ENCODE measurements at places on chromosomes 7 and 10.

DNA sequence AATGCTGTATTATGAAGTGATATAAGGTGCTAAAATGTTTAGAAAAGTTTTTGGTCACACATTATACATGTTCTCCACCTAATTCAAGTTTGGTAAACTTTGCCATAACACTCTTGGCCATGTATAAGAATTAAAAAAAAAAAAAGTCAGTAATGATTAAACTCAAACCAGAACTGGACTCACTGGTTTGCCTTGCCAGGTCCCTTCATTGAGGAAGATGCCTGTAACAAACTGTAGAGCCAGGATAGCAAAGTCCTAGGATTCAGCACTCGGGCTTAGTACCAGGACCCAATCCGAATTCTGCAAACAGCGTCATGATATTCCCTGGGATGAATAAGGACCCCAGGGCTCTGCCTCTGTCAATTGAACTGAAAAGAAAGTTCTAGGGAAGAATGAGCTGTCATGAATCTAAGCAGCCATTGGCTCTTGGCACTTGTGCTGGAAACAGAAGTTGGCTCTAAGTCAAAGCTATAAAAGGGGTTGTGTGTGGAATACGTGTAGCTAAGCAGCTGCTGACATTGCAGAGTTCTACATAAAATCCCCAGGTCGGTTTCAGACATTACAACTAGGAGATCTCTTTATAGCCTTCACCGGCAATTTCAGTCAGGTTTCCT is 216.9 kb downstream of the C7orf25 start:
- DNase-seq: no peak

- DNase-seq: no peak
Observed at GRCh38 chr10:6274040-6274439, 71.3 kb downstream of the PFKFB3 start.

DNA sequence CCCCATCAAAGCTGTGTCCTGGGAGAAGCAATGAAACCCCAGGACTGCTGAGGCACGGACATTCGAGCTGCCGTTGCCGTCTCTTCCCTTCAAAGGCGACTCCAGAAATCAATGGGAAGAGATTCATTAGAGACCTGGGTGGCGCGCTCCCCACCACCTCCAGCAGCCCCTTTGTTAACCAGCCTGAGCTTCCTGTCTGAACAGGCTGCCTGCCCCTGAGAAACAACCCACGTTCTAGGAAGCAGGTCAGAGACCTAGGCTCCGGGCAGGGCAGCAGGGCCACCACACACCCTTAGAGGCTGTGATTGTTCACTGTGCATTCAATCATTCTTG is 110.9 kb upstream of the PPIF start:
- DNase-seq: no peak

DNA sequence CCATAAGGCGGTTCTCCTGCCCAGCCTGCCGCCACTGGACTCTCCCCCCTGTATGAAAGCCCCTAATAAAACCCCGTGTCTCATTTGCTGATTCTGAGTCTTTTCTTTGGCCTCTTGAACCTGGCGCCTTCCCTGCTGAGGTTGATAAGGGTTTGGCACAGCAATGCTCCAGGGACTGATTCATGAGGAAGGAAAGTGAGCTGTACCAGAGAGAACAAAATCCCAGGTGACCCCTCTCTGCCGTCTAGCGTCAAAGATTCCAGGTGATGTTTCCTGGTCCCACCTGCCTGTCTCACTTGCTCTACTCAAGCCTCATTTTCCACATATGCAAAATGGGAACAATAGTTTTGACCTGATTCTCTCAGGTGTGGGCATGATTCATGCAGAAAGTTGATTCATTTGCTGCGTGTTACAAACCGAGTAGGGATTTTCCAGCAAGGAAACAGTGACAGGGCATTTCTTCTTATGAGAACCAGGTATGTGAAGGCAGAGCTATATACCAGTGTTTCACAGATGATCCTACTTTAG is 730.6 kb upstream of the IGFBP3 start:
- DNase-seq: no peak

DNA sequence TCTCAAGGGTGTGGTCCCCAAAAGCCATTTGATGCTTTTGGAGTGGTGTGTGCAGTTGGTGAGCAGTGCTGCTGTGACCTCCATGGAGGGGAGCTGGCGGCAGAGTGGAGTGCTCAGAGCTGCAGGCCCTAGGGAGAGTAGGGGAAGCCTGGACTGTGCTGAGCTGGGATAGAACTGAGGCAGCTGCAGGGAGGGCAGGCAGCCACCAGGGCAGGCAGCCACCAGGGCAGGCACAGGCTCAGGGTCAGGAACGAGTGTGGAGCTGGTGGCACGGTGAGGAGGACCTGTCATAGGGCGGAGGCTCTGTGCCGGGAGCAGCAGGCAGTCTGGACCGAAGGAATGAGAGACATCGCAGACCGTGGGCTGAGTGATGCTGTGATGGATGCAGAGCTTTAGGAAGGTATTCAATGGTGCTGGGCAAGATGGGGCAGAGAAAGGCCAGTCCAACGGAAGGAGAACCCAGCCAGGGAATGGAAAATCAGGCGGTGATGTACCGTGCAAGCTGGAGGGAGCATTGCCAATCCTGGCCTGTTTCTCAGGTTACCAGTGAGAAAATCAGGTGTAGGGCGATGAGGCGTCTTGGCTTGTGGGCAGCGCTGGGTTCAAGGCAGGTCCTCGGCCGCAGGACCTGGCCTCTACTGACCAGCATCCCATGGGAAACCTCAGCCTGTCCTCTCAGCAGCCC is 152.6 kb downstream of the CAMK1D start:
- no peak for DNase-seq

- DNase-seq: no peak
Observed at GRCh38 chr10:79097021-79097872, 28.5 kb downstream of the ZMIZ1 start.

DNA sequence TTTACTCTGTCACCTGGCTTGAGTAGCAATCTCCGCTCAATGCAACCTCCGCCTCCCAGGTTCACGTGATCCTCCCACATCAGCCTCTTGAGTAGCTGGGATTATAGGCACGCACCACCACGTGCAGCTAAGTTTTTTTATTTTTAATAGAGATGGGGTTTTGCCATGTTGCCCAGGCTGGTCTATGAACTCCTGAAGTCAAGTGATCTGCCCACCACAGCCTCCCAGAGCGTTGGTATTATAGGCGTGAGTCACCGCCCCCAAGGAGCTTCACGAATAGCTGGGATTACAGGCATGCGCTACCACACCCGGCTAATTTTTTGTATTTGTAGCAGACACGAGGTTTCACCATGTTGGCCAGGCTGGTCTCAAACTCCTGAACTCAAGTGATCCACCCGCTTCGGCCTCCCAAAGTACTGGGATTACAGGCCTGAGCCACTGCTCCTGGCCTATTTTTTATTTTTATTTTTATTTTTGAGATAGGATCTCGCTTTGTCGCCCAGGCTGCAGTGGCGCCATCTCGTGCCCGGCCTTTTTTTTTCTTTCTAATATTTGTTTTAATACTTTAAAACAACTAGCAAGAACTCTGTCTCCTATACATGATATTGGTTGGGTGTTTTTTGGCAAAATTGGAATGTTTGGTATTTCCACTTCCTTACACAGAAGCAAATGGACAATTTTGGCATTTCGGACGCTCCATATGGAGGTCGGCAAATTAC is 1.1 kb downstream of the EFCAB10 start:
- peak; percentile 57 for DNase-seq

DNA sequence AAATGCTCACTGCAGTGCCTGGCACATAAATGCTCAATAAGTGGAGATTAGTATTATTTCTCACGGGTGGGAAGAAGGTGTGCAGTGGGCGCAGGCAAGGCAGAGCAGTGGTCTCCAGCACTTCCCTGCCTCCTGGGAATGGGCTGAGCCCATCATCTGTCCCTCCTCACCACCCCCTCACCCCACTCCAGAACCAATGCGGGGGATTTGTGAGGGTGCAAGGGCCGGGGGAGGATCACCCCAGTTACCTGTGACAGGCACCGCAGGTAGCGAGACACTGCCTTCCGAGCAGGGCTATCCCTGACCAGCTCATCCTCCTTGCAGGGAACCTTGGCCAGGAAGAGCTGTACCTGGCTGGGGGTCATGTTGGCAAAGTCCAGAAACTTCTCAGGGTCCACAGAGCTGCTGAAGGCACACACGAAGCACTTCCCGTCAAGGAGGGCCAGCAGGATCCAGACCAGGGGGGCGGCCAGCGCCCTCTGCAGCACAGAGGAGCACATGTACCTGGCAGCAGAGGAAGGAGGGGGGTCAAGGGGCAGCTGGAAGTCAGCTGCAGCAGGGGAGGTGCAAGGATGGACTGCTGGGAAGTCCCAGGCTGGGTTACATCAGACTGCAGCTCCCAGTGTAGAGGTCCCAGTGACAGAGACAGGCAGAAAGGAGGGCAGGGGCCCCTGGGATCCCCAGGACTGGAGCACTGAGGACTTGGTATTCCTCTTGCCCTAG is 2.8 kb downstream of the CALHM3 start:
- no peak for DNase-seq

DNA sequence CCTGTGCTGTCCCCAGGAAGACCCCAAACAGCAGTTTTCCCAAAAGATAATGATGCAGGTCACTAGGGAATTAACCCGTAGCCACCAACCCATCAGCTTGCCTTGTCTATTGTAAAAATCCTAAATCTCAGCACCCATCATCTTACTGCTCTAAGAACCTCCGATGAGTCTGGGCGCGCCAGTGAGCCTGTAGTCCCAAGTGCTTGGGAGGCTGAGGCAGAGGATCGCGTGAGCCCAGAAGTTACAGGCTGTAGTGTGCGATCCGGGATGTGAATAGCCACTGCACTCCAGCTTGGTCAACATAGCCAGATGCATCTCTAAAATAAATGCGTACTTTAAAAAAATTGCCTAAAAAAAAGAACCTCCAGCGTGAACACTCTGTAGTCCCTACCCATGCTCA is 951 bp downstream of the AS3MT start:
- DNase-seq: no peak

DNA sequence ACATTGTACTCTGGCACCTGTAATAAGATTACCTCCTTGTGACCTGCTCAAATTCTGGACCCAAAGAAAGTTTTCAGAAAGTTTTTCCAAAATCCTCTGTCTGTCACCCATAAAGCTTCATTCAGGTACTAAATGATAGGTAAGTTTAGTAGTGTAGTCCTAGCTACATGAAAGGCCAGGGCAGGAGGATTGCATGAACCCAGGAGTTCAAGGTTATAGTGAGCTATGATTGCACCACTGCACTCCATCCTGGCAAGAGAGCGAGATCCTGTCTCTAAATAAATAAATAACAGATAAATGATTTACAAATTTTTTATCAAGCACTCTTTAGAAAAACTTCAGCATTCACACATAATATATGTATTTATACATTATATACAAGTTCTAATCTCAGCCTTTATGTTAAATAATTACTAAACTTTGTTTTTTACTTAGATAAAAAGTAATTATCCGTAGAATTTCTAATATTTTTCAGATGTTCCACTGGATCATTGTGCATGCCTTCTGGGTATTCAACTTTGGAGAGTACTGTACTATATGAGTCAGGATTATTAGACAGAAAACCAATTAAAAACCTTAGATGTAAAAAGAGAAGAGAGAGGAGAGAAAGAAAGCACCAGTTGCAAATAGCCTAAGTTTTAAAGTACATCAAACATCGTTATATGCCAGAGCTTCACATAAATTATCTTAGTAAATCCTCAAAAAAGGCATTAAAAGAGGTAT is 363.0 kb downstream of the LRRTM3 start:
- no peak for DNase-seq

DNA sequence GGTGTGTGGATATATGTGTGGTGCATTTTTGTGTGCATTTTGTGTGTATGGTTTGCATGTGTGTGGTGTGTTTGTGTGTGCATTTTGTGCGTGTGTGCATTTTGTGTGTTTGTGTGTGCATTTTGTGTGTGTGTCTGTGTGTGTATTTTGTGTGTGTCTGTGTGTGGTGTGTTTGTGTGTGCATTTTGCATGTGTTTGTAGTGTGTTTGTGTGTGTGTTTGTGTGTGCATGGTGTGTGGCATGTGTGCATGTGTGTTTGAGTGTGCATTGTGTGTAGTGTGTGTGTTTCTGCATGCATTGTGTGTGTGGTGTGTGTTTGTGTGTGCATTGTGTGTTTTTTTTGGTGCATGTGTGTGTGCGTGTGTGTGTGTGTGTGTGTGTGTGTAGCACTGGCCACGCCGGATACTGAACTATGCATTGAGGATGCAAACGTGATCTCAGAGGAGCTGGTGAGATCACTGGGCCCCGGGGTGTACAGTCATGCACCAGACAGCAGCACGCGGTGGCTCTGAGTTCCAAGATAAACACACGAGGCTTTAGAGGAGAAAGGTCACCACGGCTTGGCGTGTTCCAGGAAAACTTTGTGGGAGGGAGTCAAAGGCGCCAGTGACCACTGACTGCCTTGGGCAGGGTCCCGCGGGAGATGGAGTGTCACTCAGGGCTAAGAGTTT is 106.6 kb upstream of the SHH start:
- DNase-seq: peak; percentile 93

- DNase-seq: no peak
Observed at GRCh38 chr7:90194911-90195809, 16.4 kb upstream of the STEAP2 start.

DNA sequence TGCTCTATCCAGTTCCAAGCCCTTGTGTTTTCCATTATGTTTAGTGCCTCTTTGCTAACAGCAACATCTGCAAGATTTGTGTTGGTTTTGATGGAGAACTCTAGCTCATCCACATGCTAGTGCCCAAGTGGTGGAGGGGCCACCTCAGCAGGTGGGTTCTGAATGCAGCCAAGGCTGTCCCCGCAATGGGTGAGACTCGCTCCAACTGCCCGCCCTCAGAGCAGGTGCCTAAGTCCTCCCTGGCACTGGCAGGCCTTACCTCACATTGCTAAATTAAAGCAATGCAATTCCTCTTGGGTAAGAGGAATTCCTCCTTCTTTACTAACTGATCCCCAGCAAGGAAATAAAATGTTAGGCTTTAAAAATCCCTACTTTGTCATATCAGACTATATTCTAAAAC is 146.8 kb downstream of the ADCY1 start:
- no peak for DNase-seq

- peak; percentile 87 for DNase-seq
Observed at GRCh38 chr7:31776616-31777015, 89.6 kb downstream of the PPP1R17 start.

GRCh38 chr10:60717852-60718251 is 60.4 kb upstream of the CDK1 start:
- DNase-seq: no peak

DNA sequence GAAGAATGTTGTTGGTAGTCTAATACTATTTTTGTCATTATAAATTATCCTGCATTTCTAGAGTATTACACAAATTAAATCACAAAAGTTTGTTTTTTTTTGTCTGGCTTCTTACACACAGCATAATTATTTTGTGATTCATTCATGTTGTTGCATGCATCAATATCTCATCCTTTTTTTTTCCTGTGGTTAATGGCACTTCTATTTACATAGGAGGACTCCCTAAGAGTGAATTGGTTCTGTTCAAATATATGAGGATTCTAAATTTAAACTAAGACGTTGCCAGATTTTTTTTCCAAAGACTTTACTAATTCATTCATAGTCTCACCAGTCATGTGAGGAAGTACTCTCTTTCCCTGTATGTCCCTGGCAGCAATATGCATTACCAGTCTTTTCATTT is 303.3 kb downstream of the GPR37 start:
- peak; percentile 90 for DNase-seq

GRCh38 chr10:130220251-130221185 is 84.3 kb downstream of the GLRX3 start:
- no peak for DNase-seq

All from fibroblast of skin of back (primary cell).